ENCODE measurements at places on chromosomes 4 and X.

GRCh38 chrX:55593756-55594257 is 29.4 kb upstream of the FOXR2 start:
- DNase-seq, result no peak

DNA sequence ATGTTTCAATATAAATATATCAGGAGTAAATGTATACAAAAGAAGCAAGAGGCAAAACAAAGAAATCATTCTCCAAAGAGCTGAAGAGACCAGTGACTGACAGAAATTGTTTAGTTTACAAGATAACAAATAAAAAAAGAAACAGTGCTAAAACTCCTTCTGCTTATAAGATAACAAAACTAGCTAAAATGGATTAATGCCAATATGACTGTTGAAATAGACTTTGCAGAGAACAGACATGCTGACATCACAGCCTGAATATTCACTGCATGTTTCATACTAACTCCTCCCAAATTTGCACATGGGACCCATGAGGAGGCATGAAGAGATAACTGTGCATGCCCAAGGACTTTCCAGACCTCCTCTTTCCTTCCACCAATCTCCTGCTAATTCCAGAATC is 6.2 kb upstream of the GABRA4 start:
- DNase-seq, result no peak

DNA sequence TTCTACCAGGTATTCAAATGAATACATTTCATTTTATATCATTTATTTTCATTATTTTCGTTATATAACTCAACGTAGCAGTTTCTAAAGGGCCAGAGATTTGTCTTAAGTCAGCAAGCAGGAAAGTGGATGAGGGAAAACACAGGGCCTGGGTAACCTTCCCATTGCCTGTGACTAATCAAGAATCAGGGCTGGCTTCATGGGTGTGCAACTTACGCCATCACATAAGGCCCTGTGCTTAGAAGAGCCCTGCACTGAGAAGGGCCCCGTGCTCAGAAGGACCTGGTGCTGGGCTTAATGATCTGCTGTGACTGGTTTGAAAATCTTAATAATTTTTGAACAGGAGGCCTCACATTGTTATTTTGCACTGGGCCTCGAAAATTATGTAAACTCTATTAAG is 65.4 kb upstream of the FAM9C start:
- no peak for DNase-seq

- DNase-seq, result no peak
Measured at GRCh38 chr4:99859618-99860017, 34.6 kb downstream of the LAMTOR3 start.

GRCh38 chr4:8107146-8107657 is 51.4 kb downstream of the ABLIM2 start:
- DNase-seq, result no peak

GRCh38 chrX:70231666-70232065 is 2.8 kb upstream of the AWAT1 start:
- no peak for DNase-seq

GRCh38 chrX:122866532-122866931 is 317.5 kb upstream of the GRIA3 start:
- peak; percentile 79 for DNase-seq

GRCh38 chr4:39279416-39279815 is 86.7 kb downstream of the RFC1 start:
- no peak for DNase-seq

DNA sequence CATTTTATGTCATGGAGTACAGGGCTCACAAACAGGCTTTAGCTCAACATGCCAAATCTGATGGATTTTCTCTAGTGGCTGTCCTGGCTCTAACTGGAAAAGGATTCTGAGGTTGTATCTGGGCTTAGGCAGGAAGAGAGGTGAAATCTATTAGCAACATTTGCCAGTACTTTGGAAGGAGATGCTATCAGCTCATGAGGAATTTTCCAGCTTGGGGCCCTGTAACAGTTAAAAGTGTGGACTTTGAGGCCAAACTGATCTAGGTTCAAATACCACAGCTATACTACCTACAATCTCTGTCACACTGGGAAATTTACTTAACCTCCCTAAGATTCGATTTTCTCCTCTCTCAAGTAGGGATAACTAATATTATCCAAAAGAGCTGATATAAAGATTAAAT is 119.0 kb upstream of the HCCS start:
- no peak for DNase-seq

DNA sequence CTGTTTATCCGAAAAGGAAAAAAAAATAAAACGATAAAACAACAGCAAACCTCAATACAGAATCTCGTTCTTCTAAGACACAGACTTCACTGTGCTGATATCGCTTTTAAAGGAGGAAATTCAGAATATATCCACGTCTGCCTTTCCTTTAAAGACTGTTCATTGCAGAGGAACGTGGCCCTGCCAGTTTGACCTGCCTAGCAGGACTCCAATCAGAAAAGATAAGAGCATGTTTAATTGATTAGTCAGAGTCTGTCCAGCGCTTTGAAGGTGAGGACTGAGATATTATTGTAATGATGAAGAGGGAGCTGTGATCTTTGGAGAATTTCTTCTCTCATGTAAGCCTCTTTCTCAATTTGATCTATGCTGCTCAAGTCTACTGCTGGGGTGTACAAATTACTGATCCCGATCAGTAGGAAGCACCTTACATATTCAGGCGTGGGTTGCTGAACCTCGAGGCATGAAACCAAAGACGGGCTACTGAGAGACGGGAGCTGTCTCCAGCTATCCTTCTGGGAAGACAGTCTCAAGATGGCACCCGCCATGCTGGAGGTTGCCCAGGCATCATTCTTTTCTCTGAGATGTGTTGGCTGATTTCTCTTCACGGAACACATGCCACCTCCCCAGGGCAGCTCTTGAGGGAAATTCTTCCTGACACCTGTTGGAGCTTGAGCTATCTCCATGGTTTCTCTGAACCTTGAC is 146.1 kb downstream of the SHOX start:
- no peak for DNase-seq

GRCh38 chr4:32477518-32477917 is 1757.3 kb downstream of the PCDH7 start:
- no peak for DNase-seq

GRCh38 chr4:166078383-166078782 is 205.3 kb downstream of the TLL1 start:
- DNase-seq, result no peak

GRCh38 chrX:24341795-24342194 is 18.6 kb upstream of the SUPT20HL1 start:
- DNase-seq, result peak; percentile 24

DNA sequence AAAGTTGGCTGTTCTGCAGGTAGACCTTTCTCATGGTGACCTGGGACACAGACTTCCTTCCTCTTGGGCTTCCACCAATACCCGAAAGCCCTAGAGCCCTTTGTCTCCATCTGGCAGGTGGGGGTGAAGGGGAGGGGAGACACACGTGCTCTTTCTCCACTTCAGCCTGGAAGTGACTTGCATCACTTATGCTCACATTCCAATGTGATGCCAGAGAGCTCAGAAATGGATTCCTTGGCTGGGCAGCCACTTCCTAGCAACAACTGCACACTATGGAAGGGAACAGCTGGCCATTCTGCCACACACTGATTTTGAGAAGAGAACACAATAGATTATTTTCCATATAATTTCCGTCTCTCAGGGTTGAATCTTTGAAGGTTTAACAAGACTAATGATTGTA is 36.3 kb downstream of the C4orf51 start:
- DNase-seq, result no peak

DNA sequence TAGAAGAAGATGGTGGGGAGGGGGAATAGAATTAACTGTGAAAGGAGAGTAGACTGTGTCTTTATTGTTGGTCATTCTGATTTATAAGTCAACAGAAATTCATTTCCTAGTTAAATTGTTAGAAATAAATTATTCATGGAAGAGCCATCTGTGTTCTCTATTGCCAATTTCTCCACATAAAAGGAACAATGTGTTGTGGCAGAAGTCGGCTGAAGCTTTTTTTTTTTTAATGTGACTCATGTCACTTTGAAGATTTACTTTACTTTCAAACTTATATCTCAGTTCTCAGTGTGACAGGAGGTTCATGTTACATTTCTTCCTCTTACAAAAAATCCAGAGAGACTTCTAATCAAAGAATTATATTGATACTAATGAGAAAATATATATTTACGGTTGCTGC is 60.5 kb downstream of the CPE start:
- DNase-seq, result no peak

- DNase-seq, result peak; percentile 74
Measured at GRCh38 chr4:133802359-133803140, 399.0 kb downstream of the PABPC4L start.

DNA sequence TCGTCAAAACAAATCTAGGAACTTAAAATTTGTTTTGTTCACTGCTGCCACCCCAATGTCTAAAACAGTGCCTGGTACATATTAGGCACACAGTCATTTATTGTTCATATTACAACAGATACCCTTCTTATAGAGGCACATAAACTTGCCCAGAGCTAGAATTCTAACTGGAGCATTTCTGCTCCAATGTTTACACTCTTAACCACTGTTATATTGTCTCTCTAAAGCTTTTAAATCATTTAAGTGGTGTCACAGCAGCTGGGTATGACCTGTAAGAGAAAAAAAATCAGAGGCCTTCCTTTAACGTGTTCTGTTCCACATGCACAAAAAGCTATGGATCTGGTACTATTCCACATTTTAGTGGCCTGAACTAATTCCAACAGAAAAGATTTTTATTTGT is 3.0 kb downstream of the UBE2D3 start:
- no peak for DNase-seq

GRCh38 chrX:68876731-68877130 is 47.9 kb downstream of the EFNB1 start:
- no peak for DNase-seq

DNA sequence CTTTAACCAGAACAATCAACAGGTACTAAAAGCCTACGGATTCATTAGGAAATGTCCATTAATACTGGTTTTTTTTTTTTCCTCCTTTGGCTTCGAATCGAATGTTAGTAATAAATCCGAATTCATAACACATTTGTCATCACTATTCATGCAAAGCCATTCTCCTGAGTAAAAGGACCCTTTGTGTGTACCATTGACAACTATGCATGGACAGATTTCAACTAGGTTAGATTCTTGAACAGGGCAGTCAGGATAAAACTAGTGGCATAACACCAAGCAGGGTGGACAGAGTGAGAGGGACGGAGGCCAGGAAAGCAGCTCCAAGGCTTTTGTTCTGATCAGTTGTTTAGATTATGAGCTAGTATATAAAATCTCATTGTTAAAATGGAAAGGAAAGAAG is 1722.0 kb upstream of the TENM3 start:
- DNase-seq, result no peak

GRCh38 chr4:83604321-83604720 is 68.4 kb downstream of the GPAT3 start:
- DNase-seq, result no peak

- DNase-seq, result no peak
Measured at GRCh38 chr4:13309751-13310150, 174.4 kb downstream of the RAB28 start.

GRCh38 chr4:113633467-113633866 is 128.1 kb downstream of the CAMK2D start:
- no peak for DNase-seq

GRCh38 chr4:6017030-6017429 is 1.2 kb downstream of the C4orf50 start:
- DNase-seq, result no peak

DNA sequence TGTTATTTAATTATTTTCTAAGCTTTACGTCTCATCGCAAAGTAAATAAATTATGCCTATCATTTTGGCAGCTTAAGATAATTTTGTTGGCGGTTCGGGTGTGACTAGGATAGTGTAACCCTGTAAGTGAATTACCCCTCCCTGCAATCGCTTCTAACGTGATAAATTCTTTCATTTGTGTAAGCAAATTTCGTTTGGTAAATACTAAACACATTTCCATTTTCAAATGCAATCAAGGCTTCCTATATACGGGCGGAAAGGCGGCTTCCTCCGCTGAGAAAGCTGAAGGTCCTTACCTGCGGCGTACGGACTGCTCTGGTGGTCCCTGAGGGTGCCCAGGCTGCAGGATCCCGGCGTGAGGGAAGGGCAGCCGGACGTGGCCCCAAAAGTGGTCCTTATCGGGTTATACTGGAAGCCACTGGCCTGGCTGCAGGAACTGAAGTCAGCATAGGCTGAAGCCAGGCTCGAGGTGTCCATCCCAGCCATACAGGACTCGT is 403 bp downstream of the PHOX2B start:
- DNase-seq, result no peak

GRCh38 chrX:138690591-138690990 is 20.9 kb downstream of the FGF13 start:
- DNase-seq, result no peak

- DNase-seq, result no peak
Measured at GRCh38 chr4:148118633-148119032, 323.6 kb downstream of the NR3C2 start.

- DNase-seq, result no peak
Measured at GRCh38 chrX:149494844-149495565, 10.1 kb downstream of the IDS start.

- DNase-seq, result no peak
Measured at GRCh38 chr4:171024720-171025303, 788.4 kb upstream of the GALNTL6 start.

DNA sequence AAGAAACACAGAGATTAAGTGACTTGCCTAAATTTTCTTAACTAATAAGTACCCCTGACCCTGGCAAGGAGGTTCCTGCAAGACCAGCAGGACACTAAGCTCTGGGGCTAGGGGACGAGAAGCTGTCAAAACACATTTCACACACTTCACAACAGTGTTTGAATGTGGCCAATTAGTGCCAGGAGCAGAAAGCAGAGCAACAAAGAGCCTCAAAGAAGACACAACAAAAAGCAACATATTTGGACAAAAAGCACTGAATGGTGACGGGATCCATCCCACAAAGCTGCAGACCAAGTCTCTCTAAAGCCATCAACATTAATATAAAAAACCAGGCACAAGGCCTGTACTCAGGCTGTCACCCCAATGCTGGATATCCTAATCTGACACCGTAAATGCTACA is 361.9 kb upstream of the RASGEF1B start:
- no peak for DNase-seq

DNA sequence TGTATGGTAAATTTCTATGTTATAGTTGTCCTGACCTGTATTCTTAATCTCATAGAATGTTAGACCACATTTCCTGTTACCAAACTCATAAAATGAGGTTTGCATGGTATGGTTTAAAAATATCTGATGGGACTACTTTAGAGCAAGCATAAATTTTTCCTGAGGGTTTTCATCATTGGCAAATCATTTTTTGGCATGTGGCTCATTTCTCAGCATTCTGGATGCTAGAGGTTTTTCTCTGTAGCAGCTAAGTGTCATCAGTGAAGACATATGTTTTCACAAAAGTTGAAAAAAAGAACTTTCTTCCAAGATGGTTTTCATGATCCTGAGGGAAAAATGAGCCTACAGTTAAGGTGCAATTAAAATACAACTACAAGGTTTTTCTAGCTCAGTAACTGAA is 503.5 kb upstream of the FAM47C start:
- DNase-seq, result no peak

All from fibroblast of skin of left quadriceps (primary cell).